ENCODE measurements at places on chromosomes 1 and 21. TPM values are rescaled to one million over a fixed set of nuclear protein-coding genes. Genes with fewer than 3 reads are reported as not detected.

Gene DIRAS3
- polyA plus RNA-seq: 6.5 TPM

Gene RPE65
- not detected for polyA plus RNA-seq

Gene CRYBG2
- not detected for polyA plus RNA-seq

Gene HTR6
- not detected for polyA plus RNA-seq

Gene ANGPTL7
- 2.3 TPM for polyA plus RNA-seq

Gene SLC6A9
- polyA plus RNA-seq: 4.4 TPM

Gene DMRTA2
- not detected for polyA plus RNA-seq

Gene TAL1
- 3.3 TPM for polyA plus RNA-seq

Gene HPDL
- polyA plus RNA-seq: 1.5 TPM

Gene ATP1A4
- 6.2 TPM for polyA plus RNA-seq

Gene OR6F1
- not detected for polyA plus RNA-seq

Gene ELAPOR1
- polyA plus RNA-seq: 0.19 TPM

Gene NKAIN1
- polyA plus RNA-seq: 2.2 TPM

Gene AMY2B
- 7.4 TPM for polyA plus RNA-seq

Gene MX2
- polyA plus RNA-seq: 1.4 TPM

Gene GPR37L1
- polyA plus RNA-seq: 0.04 TPM

Gene S100A16
- polyA plus RNA-seq: 54.5 TPM

Gene HFM1
- 2.5 TPM for polyA plus RNA-seq

Gene KCNJ6
- 1.2 TPM for polyA plus RNA-seq

Gene RGS13
- polyA plus RNA-seq: 0.70 TPM

Gene STXBP3
- 28.4 TPM for polyA plus RNA-seq

Gene BARHL2
- polyA plus RNA-seq: not detected

Gene CHD1L
- polyA plus RNA-seq: 21.5 TPM

Gene NBPF10
- 1.4 TPM for polyA plus RNA-seq

Gene SGIP1
- polyA plus RNA-seq: 4.9 TPM

Gene RHD
- 0.38 TPM for polyA plus RNA-seq

Gene TFF3
- 5.0 TPM for polyA plus RNA-seq

Gene RASSF5
- polyA plus RNA-seq: 8.8 TPM

Gene NCF2
- 4.9 TPM for polyA plus RNA-seq

Gene CACHD1
- polyA plus RNA-seq: 17.7 TPM

Gene VANGL1
- polyA plus RNA-seq: 7.5 TPM

Gene PROK1
- 0.27 TPM for polyA plus RNA-seq

Gene KCNK2
- polyA plus RNA-seq: 2.8 TPM

Gene ESRRG
- 23.9 TPM for polyA plus RNA-seq

Gene PCP4L1
- polyA plus RNA-seq: 0.24 TPM

Gene OR2L2
- not detected for polyA plus RNA-seq
